Stomach (tissue), 19 donors: ENCODE measurements at places on chromosomes 16 and 17.

- peak; percentile 23 for DNase-seq
These were observed 14.2 kb upstream of the CBFB start for GRCh38 chr16:67014634-67015312.

DNA sequence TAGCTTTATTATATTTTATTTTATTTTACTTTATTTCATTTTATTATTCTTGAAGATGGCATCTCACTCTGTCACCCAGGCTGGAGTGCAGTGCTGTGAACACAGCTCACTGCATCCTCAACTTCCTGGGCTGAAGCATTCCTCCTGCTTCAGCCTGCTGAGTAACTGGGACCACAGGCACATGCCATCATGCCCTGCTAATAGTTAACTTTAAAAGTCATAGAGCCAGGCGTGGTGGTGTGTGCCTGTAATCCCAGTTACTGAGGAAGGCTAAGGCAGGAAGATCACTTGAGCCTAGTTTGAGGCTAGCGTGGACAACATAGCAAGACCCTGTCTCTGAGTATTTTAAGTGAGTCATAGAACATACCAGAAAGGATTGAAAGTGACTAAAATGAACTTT, 38.7 kb downstream of the ESRP2 start:
- no peak for DNase-seq

DNA sequence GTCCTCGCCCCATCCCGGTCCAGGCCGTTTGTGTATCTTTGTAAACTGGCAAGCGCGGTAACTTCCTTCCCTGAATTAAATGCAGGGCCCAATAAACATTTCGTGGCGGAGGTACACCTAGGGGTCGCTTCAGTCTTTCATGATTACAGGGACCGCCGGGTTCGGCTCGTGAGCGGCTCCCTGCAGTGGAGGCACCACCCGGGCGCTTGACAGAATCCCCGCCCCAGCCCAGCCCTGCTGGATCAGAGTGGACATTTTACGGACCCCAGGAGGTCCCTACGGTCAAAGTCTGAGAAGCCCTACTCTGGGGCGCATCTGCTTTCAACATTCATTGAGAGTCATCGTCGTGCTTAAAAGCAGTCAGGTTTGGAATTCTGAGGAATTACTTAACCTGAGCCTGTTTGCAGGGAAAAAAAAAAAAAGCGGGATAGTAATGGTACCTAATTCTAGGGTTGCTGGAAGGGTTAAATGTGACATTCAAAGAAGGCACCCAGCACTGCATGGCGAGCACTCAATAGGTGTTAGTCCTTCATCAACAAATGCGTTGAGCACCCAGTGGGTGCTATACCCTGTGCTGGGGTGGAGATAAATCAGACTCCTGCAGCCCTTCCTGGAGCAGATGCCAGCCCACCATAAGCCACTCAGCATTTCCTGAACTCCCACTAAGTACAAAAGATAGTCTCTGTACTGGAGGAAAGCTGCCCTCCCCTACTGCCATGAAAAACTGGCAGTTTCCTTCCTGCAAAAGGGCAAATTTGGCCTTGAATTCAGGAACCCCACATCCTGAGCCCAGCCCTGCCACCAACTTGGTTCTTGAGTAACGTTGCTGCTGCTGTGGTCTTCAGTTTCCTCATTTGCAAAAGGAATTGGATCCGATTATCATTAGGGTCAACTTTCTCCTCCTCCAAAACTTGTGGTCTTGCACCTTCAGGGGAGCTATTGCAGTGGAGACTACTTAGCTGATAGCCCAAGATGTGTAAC, 658 bp upstream of the DUSP3 start:
- no peak for DNase-seq

GRCh38 chr17:78915872-78916632, 9.1 kb downstream of the TIMP2 start:
- DNase-seq = no peak

- no peak for DNase-seq
These were observed 8.6 kb upstream of the VAC14 start for GRCh38 chr16:70809392-70810060.

DNA sequence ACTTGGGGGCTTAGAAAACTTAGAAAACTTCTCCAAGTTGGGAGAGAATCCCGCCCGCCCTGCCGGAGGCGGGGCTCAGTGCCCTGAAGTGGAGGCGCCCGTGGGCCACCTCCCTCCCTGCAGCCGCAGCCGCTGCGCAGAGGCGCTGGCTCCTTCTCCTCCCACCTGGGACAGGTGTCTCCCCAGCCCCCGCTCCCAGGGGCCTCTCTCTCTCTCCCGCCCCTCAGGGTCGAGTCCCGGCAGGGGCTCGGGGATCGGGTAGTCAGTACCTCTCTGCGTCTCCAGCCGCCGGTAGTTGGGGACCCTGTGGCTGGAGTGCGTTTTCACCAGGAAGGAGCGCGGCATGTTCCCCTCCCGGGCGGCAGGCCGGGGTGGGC, 257 bp downstream of the SNAI3 start:
- peak; percentile 69 for DNase-seq

GRCh38 chr17:48909783-48910182, 1.6 kb downstream of the UBE2Z start:
- DNase-seq = no peak

GRCh38 chr16:21985524-21985923, 15.4 kb downstream of the PDZD9 start:
- no peak for DNase-seq

GRCh38 chr16:27819881-27820610, 243.5 kb downstream of the GSG1L start:
- no peak for DNase-seq

- DNase-seq = no peak
These were observed 1.1 kb upstream of the ADCY7 start for GRCh38 chr16:50265260-50265659.

GRCh38 chr17:49931416-49932137, 37.4 kb upstream of the DLX4 start:
- DNase-seq = no peak

DNA sequence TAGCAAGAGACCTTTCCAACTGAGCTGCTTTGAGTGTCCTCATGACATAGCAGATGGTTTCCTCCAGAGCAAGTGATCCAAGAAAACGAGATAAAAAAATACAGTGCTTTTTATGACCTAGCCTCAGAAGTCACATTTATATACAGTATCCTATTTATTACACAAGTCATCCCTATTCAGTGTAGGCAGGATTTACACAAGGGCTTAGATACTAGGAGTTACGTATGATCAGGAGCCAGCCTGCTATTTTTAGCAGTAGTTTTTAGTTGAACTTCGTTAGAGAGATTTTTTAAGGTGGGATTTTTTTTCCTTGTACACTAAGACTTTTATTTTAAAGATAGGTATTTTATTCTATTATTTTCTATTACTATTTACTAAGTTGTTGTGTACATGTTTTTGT, 58.4 kb downstream of the PHKB start:
- no peak for DNase-seq

DNA sequence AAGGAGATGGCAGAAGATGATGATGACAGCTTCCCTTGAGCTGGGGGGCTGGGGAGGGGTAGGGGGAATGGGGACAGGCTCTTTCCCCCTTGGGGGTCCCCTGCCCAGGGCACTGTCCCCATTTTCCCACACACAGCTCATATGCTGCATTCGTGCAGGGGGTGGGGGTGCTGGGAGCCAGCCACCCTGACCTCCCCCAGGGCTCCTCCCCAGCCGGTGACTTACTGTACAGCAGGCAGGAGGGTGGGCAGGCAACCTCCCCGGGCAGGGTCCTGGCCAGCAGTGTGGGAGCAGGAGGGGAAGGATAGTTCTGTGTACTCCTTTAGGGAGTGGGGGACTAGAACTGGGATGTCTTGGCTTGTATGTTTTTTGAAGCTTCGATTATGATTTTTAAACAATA, 16.9 kb downstream of the PSMD3 start:
- no peak for DNase-seq

DNA sequence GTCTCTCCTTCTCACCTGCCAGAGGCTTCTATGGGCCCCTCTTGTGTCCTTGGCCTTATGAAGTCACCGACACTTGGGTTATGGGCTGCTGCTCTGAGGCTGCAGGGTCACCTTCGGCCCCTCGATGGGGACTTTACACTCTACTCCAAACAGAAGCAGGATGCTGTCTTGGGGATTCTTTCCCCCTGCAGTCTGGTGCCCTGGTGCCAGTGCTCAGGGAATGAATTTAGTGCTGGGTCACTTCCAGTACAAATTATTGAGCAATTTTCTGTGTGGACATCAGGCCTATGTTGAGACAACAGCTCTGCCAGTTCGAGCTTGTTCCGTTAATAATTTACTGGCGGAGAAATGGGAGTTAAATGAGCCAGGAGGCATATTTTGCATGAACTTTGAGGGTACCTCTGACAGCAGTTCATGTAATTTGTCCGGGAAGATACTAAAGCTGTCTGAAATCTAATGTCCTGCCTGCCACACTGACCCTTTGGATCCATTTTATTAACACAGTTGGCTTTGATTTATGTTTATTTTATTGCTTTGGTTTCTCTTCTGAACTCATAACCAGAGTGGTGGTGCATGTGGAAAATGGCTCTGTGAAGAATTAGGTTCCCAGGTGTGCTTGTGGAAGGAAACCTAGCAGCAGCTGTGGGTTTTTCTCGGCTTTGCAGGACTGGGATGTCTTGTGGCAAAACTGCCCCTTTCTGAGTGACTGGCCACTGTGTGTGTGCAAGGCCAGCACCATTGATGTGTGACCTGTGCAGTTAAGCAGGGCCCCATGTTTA, 34.1 kb upstream of the DHX8 start:
- peak; percentile 47 for DNase-seq

DNA sequence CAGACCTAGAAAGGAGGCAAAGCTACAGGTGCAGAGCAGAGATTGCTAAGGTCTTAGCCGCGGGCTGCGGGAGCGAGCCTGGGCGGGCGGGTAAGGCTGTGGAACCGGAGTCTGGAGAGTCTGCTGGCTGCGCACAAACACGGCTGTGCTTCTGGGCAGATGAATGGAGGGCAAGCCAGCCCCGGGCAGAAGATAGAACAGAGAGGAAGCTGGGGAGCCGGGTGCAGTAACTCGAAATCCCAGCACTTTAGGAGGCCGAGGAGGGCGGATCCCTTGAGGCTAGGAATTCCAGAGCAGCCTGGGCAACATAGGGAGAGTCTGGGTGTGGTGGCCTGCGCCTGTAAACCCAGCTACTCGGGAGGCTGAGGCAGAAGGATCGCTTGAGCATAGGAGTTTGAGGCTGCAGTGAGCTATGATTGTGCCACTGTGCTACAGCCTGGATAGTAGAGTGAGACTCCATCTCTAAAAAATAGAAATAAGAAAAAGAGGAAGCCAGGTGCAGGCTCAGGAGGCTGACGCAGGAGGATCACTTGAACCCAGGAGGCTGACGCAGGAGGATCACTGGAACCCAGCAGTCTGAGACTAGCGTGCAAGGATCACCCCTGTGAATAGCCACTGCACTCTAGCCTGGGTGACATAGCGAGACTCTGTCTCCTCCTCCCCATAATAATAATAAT, 56.3 kb downstream of the PITPNC1 start:
- DNase-seq = no peak

GRCh38 chr16:4477966-4478365, 1.8 kb downstream of the HMOX2 start:
- DNase-seq = no peak

DNA sequence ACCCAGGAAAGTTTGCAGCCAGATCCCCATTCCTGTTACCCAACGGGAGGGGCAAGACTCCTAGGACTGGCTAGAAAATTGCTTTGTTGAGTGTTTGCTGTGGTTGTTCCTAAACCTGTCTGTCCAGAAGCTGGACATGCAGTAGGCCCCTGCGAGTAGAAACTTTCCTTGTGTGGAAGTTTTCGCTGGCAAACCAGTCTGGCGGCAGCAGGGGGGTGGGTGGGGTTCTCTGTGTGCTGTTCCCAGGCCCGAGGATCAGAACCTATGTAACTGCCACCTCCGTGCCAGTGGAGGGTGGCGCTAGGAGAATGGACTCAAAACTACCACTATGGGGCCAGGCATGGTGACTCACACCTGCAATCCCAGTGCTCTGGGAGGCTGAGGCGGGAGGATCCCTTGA, 9.2 kb downstream of the SGSM2 start:
- DNase-seq = peak; percentile 69

GRCh38 chr17:11836508-11836907, 160.8 kb downstream of the ZNF18 start:
- no peak for DNase-seq

GRCh38 chr16:50889276-50889675, 147.4 kb downstream of the CYLD start:
- DNase-seq = no peak

DNA sequence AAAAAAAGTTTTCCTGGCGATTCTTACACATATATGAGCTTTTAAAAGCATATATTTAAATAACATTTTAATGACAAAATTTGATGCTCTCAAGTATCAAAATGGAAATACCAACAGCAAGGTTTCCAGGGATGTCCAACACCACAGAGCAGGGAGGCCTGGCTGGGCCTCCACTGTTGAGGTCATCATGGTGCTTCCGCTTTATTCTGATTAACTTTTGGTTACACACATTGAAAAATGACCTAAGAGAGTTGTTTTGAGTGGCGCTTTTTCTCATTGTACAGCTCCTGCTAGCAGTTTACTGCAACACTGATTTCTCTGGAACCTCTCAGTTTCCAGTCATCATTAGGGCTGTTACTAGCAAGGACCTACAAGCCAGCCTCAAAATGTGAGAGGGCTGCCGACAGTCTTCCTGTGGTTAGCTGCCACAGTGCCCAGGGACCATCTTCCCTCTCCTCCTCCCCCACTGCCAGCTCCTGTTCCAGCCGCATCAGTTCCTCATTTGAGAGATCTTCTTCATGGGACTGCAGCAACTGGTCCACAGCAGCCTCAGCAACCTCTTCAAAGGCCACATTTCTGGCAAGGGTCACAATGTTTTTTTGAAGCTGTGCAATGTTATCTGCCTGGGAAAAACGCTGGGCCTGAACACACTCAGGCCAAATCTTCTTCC, 21.3 kb downstream of the DEF8 start:
- DNase-seq = no peak

DNA sequence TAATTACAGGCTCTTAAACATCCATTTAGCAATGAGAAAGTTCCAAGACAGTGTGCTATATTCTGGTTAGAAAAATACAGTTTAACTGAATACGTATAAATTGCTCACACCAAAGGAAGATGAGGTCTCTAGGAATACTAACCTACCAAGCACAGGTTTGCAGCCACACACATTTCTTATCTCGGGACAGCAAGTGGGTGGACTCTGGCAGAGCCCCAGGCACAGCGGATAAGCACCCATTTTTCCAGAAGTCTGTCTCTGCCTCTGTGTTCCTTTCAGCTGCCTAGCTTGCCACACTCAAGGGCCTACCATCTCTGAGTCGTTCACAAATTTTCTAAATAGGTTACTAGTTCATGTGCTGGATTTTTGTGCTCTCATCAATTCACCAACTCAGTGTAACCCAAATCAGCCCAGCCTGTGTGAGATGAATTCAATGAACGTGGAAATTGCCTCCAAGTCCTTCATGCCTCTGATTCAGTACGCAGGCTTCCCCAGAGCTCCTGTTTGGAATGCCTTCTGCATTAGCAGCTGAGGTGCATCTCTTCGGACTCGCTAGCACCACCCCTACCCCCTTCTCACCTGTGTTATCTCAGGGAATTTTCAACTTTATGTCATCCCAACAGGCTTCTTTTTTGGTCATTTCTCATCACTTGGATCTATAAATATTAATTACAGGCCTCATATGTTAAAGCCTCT, 581.0 kb upstream of the CDH11 start:
- DNase-seq = peak; percentile 11
